Foreskin fibroblast (primary cell): ENCODE measurements at places on chromosomes 1 and 21.

DNA sequence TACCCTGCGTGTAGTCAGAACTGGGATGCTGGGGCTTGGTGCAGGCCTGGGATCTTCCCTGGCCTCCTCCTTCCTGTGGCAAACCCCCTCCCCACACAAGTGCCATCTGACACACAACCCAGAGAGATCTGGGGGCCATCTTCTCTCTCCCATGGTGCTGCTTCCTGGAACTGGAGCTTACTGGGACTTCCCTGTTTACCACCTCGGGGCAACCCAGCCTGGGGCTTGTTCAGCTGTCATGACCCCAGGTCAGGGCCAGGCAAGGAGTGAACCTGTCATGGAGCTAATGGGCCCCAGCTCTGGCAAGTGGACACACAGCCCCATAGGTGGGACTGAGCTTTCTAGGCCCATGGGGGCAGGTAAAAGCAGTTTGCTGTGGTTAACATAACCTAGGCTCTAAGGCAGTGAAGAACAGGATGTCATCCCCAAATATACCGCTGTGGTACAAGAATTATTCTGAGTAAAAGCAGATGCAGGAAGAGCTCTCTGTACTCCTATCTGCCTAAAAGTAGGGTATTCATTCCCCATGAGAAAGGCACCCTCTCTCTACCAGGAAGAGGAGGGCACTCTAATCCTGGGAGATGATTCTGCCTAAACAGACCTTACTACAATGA lies 2.4 kb downstream of the TRIM11 start:
- no peak for DNase-seq

DNA sequence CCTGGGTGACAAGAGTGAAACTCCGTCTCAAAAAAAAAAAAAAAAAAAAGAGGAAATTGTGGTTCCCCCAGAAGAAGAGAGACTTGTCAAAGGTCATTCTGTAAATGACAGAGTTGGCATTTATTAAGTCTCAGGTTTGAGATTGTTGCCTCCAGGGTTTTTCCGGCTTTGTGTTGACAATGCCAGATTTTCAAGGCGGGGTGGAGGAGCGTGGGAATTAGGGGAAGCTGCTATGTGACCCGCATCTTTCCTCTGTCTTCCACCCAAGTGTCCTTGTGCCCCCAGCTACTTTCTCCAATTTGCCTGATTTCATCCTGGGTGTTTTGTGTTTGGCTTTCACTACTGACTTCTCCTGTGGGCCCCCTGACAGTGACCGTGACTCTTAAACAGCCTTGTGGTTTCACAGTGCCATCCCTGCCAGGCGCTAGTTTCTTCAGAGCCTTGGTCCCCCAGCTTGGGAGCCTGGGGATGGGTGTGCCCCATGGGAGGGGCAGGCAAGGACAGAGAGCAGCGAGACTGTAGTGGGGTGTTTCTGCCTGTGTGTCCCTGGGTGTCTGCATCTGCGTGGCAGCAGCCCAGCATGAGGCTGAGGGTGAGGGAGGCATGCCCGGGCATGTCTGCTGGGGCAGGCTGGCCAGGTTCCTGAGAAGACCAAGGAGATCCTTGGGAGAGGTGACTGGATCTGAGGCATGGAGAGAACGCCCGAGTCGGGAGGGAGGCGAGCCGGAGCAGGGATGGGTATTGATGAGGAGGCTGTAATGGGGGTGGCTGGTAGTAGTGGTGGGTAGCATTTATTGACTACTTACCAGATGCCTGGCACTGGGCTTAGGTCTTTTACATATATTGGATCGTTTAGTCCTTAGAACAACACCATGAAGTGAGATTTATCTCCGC lies 46.3 kb downstream of the IER5 start:
- peak; percentile 92 for DNase-seq

- DNase-seq: no peak
These were observed 167.1 kb downstream of the DHRS3 start for GRCh38 chr1:12450756-12451559.

DNA sequence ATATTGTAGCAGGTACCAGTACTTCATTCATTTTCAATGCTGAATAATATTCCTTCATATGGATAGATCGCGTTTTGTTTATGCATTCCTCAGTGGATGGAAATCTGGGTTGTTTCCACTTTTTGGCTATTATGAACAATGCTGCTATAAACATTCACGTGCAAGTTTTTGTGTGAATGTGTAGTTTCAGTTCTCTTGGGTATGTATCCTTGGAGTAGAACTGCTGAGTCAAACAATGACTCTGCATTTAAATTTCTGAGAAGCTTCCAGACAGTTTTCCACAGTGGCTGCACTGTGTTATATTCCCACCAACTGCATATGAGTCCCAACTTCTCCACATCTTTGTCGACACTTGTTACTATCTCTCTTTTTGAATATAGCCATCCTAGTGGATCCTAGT lies 138.0 kb upstream of the KLHDC7A start:
- no peak for DNase-seq

- DNase-seq: no peak
These were observed 62.2 kb upstream of the ATP1B1 start for GRCh38 chr1:169044296-169044695.

DNA sequence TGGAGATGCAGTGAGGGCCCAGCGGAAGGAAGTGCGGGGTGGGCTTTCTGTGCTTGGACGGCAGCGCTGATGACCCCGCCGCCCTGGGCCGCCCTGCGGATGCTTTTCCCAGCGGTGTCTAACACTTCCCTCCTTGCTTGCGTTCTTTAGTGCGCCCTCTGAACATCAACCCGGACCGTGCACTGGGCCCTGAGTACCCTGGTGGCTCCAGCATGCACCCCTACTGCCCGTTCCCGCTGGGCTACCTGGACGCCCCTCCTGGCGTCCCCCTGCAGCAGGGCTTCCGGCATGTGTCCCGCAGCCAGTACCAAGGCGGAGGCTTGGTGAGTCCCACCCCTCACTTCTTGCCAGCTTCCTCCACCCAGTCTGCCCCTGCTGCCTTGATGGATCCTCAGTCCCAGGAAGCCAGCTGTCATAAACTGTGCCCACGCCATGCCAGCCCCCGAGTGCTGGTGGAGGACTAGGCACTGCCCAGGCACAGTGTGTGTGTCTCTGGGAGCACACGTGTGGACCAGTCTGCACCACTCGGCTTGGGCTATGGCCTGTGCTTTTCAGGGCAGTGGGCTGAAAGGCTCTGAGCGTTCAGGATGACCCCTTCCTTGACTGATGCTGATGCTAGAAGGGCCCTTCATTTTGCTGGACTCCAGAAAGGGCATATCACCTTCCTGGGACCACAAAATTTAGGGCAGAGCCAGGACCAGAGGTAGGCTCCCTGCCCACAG lies 2.3 kb downstream of the DMRTB1 start:
- DNase-seq: no peak

DNA sequence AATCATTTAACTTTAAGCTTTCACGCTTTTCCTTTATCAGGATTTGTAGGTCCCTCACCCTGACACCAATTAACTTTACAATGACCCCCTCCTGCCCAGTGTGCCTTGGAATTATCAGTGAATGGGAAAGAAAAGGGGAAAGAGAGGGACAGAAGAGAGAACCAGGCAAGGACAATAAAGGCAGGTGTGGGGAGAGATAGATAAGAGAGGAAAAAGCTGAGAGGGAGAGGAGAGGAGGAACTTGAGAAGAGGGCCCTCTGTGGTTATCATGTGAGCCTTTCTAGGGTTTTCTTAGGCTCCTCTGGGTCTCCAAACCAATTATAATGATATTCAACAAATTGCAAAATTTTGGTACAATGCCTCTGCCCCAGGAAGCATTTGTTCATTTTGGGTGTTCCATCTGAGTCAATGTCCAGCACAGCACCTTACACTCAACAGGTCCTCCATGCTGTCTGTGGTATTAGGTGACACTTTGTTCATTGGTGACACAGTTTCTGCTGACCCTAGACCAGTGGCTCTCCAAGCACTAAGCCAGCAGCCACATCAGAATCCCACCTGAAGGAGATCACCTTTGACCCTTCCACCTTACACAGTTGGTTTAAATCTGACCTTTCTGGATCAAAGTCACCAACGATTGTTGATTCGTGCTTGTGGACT lies 14.2 kb downstream of the AKNAD1 start:
- no peak for DNase-seq

- no peak for DNase-seq
These were observed 138.9 kb downstream of the ACTL8 start for GRCh38 chr1:17893891-17894631.

DNA sequence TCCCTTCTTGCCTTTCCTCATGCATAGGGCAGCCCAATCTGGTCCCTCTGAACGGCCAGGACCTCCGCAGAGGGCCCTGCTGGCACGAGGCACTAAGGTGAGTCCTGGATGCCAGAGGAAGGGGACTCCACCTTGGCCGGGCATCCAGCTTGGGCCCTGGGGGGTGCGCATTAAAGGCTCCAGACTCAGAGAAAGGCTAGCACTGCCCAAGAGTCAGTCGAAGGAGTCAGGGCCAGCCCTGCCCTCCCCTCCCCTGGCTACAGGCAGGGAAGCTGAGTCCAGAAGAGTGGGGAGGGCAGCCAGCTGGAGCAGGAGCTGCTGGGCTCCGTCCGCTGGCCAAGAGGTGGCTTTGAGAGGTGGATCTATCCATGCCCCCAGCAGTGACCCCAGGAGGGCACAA lies 2.8 kb upstream of the EFNA4 start:
- no peak for DNase-seq

DNA sequence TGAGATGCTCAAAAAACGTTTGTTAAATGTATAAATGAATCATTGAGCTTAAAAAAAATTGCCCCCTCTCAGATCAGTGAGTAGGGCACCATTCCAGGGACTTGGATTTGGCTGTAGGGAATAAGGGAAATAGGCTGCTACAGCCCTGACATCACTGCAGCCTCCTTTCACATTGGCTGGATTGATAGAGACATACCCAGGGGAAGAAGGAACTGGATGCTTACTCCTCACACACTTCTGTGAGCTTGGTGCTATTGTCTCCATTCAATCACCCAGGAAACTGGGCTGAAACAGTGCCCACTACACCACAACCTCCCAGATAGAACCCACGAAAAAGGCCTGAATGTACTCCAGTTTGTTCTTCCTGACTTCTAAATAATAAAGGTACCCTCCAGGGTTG lies 87.2 kb downstream of the TGFBR3 start:
- peak; percentile 38 for DNase-seq

DNA sequence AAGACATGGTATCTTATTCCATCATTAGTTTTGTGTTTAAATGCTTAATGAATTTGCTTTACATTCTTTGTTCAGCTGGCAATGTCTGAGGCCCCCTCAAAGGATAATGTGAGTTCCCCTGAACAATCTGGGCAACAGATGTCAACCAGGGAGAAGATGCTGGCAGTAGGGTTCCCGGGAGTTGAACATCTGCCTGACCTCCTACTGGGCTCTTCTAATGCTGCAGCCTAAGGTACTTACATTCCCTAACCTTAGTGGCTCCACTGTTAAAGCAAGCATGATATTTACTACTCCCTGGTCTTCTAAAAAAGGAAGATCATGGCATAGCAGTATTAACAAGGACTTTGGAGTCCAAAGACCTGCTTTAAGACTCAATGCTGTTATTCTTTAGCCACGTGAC lies 574.9 kb upstream of the NR5A2 start:
- DNase-seq: no peak

GRCh38 chr1:31742462-31743212 lies 21.5 kb downstream of the ADGRB2 start:
- DNase-seq: no peak

- no peak for DNase-seq
These were observed 56.7 kb downstream of the S1PR1 start for GRCh38 chr1:101293461-101294051.

DNA sequence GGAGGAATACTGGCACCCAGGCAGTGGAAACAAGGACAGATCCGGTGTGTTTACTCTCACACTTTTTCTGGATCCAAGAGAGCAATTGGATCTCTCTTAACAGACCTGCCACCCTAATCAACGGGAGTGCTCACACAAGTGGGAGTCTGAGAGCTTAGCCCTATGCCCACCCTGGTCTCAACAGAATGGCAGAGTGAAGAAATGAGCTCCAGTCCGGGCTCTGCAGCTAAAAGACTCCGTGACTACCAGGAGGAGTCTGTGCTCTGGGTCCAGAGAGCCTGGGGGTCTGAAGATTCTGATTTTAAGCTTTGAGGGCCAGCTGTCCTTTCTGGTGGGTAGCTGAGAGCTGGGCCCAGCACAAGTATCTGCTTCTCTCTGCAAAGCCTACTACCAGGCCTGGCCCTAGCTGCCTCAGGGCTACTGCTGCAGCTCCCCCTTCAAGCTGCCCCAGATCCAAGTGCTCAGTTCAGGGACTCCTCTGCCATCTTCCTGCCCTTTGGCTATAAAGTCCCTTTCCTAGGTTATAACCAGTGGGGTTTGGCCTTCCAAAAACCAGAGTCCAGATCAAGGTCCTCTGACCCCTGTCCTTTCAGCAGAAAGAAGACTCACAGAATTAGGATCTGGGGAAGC lies 3.9 kb downstream of the S100A9 start:
- no peak for DNase-seq

DNA sequence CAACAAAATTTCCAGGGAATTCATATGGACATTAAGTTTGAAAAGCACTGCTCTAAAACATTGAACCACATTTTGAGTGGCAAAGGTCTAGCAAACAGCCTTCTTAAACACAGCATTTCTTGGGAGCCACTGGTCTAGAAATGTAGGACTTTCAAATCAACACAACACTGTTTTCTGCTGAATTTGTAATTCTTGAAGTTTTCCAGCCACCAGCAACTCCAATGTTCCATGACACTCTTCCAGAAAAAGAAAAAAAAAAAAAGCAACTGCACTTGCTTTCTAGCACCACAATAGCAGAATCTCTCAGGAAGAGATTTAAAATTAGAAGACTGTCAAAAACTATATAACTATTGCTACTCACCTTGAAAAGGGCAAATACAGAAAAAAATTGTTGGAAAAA lies 4.5 kb downstream of the SYDE2 start:
- DNase-seq: no peak

- DNase-seq: no peak
These were observed 480.2 kb upstream of the RUNX1 start for GRCh38 chr21:35529171-35529863.

DNA sequence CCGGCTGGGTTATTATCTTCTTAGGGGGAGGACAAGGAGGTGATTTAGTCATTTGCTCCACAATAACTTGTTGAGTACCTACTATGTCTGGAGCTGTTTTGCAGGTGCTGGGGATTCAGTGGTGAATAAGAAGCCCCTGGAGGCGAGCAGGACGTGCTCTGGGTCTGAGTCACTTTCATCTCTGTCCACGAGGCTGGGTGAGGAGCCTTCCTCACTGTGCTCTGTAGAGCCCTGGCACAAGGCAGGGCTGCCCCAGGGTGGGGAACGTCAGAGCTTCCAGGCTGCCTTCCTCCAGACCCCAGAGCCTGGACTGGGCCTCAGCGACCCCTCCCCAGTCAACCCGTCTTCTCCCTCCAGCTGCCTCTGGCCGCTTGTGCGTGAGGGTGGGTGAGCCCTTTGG lies 2.5 kb upstream of the PADI6 start:
- peak; percentile 28 for DNase-seq
